ENCODE measurements at places on chromosomes 12 and 14. TPM values are rescaled to one million over a fixed set of nuclear protein-coding genes. Genes with fewer than 3 reads are reported as not detected.

KLRD1 gene
- not detected for total RNA-seq

CCDC77 gene
- 8.4 TPM for total RNA-seq

EIF5 gene
- 649 TPM for total RNA-seq

B4GALNT3 gene
- total RNA-seq = 1.6 TPM

DNA sequence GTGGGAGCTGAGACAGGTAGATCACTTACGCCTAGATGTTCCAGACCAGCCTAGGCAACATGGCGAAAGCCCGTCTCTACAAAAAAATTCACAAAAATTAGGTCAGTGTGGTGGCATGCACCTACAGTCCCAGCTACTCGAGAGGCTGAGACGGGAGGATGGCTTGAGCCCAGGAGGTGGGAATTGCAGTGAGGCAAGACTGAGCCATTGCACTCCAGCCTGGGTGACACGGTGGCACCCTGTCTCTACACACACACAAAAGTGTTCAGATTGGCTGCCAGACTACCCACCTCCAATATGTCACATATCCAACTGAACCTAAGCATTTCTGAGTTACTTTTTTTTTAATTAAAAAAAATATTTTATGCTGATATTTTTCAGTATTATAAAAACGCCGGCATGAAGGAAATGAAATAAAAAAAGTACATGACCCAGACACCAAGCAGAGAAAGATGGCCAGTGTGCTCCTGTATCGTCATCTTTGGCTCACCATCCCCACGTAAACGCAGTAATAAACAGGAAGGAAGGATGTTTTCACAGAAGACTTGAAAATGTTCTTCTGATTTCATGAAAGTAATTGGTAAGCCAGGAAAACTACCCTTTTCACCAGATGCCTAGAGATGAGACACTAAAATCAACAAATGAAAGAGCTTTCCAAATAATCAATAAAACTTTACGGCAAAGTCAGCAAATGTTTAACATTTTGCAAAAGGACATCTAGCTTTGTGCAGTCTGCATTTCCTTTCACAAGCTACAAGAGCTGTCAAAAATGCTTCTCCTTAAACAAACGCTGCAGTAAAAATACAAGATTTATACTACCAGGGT lies 26.4 kb downstream of the CDC42BPB start:
- no peaks in the 10 kb centered on the region for H3K27me3 ChIP-seq
- no peaks in the 10 kb centered on the region for H3K36me3 ChIP-seq
- no peak overlapping the region for H3K27ac ChIP-seq
- peaks cover 5% of the 10 kb centered on the region for H3K4me1 ChIP-seq
- H3K4me3 ChIP-seq = no peak overlapping the region

DNA sequence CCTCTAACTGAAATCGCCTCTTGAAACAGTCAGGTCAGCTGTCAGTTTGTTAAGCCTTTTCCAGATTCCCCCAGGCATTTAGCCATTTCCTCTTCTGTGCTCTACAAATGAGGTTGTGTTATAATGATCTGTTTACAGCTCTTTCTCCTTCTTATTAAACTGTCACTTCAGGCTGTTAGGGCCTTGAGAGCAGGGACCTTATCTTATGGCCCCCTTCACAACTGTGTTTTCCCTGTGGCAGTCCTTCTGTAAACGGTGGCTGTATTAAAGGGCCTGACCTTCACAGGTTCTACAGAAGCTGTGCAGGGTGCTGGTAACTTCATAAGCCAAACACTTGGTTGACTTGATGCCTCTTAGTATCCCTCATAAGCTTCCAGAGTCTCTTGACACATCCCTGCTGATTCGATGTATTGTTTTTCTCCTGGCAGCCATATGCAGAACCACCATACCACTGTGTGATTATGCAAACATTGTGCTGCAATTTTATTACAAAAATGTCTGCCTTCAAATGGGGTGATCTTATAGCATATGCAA lies 104.7 kb downstream of the PLEKHA5 start:
- peaks cover 11% of the 10 kb centered on the region for H3K4me1 ChIP-seq
- H3K27ac ChIP-seq = no peak overlapping the region
- no peak for DNase-seq

- no peak overlapping the region for H3K4me3 ChIP-seq
- no peaks in the 10 kb centered on the region for H3K27me3 ChIP-seq
- H3K4me1 ChIP-seq = peaks cover 7% of the 10 kb centered on the region
- no peak overlapping the region for H3K27ac ChIP-seq
- DNase-seq = no peak
Observed at GRCh38 chr12:101743724-101744472, 4.6 kb upstream of the SYCP3 start.

- H3K27me3 ChIP-seq = no peaks in the 10 kb centered on the region
- H3K36me3 ChIP-seq = no peaks in the 10 kb centered on the region
- peak overlapping the region; percentile 43 for H3K27ac ChIP-seq
- no peak for DNase-seq
Observed at GRCh38 chr12:1424674-1425395, 169.5 kb downstream of the FBXL14 start.

GRCh38 chr14:59427653-59428580 lies 37.3 kb downstream of the GPR135 start:
- H3K4me1 ChIP-seq = peaks cover 3% of the 10 kb centered on the region
- H3K36me3 ChIP-seq = peaks cover 14% of the 10 kb centered on the region
- H3K27ac ChIP-seq = no peak overlapping the region
- peaks cover 31% of the 10 kb centered on the region for H3K27me3 ChIP-seq
- H3K4me3 ChIP-seq = no peak overlapping the region
- no peak for DNase-seq

GRCh38 chr12:112466011-112466422 lies 47.3 kb downstream of the PTPN11 start:
- no peak overlapping the region for H3K4me3 ChIP-seq
- no peaks in the 10 kb centered on the region for H3K27me3 ChIP-seq
- H3K4me1 ChIP-seq = peaks cover 13% of the 10 kb centered on the region
- H3K27ac ChIP-seq = peak overlapping the region; percentile 69

- peaks cover 6% of the 10 kb centered on the region for H3K4me1 ChIP-seq
- H3K36me3 ChIP-seq = no peaks in the 10 kb centered on the region
- no peak for DNase-seq
- no peaks in the 10 kb centered on the region for H3K27me3 ChIP-seq
Observed at GRCh38 chr14:35365130-35366055, 39.2 kb downstream of the NFKBIA start.
